ENCODE measurements at places on chromosomes 7 and 10.

DNA sequence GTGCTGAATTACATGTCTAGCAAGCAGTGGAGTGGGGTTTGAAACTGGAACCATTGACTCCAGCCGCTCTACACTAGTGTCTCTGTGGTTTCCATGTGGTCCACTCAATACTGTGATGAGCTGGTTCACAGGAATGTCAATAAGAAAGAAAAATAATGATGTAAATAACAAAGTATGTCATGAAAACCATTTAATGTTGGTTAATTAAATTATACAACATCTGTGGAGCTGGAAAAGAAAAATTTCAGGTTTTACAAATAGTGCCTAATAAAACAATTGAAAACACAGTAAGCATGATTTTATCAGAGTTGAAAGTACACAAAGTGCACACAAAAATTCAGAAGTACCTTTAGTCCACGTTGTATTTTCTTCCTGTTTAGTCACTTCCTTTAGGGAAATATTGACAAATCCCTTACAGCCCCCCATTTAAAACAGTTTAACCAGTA, 28.7 kb upstream of the NAMPT start:
- DNase-seq: no peak

DNA sequence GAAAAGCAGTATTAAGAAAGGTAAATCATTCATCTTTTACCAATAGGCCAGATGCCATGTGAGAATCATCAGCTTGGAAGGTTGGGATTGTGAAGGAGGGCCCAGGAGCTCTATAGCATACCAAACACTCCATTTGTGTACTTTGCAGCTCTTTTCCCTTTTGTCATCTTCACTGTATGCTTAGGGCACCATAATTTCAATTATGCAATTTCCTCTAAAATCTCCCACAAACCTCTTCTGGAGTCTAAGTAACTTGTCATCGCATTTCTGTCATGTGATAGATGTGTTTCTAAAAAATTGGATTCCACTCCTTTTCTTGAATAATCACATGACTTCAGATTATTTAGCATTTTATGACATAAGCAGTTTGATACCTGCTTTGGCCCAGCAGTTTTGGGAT, 17.9 kb downstream of the RPP30 start:
- DNase-seq: no peak

- DNase-seq: no peak
Measured at GRCh38 chr10:45353186-45353585, 20.8 kb upstream of the ALOX5 start.

DNA sequence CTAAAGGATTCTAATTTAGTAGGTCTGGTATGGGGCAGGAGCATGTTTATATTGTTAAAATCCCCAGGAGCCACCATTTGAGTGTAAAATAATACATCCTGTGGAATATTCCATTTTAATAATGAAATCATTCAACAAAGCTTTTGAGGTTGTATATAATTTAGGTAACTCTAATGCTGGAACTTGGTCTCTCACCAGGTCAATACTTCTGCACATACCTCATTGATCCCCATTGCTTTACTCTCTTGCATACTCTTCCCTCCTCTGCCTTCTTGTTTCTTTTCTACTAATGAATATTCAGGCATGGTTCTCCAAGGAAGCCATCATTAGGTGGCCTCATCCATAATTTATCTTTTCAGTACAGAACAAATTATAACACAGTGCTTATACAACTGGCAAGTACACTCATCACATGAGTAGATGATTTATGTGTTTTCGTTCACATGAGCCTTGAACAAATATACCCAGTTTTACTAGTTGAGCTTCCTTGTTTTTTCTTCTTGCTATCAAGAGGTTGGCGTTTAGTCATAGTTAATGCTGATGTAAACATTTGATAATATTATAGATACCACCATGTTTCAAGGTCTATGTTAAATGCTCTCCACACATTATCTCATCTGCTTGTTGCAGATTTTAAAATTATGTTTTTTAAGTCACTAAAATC, 7.2 kb downstream of the PALS2 start:
- DNase-seq: no peak

GRCh38 chr10:23013581-23014335, 81.6 kb upstream of the MSRB2 start:
- DNase-seq: no peak

DNA sequence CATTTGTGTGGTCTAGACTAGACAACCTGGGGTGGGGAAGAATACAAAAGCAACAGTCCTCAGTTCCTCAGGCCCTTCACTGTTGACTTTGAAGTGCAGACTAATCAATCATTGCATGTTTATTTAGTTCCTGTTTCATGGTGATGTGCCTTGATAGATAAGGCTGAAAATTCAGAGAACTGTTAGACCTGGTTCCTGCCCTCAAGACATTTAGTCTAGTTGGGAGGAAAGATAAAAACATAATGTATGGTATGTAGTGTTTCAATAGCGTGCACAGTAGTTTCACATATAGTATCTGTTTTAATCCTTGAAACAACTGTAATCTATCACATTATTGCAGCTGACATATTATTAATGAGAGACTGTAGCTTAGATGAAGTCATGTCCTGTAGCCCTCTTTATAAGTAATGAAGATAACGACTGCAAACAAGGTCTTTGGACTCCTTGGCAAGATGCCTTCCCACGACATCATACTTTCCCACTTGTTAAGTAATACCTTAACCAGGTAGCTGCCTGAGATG, 124.0 kb downstream of the CELF2 start:
- DNase-seq: no peak

DNA sequence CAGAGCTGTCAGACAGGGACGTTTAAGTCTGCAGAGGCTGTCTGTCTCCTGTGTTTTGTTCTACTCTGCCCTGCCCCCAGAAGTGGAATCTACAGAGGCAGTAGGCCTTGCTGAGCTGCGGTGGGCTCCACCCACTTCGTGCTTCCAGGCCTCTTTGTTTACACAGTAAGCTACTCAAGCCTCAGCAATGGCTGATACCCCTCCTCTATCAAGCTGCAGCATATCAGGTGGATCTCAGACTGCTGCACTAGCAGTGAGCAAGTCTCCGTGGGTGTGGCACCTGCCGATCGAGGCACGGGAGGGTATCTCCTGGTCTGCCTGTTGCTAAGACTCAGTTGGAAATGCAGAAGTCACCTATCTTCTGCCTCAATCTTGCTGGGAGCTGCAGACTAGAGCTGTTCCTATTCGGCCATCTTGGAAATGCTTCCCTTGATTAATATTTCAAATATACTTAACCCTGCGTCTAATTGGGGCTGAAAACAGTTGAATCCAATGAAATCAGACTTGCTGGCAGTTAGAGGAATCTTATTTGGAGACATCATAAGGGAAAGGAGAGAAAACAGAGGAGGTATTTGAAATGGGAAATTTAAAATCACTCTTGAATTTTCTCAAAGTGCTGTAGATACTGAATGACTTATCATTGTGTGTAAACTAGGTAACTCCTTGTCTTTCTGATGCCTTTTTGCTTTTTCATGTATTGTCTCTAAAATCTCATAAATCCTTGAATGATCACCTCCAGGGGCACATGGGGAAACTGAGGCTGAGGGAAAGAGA, 13.8 kb upstream of the CYP3A5 start:
- DNase-seq: no peak

GRCh38 chr10:5594271-5595049, 69.7 kb downstream of the CALML3 start:
- DNase-seq: no peak

GRCh38 chr7:25149836-25150235, 24.8 kb upstream of the CYCS start:
- DNase-seq: no peak

DNA sequence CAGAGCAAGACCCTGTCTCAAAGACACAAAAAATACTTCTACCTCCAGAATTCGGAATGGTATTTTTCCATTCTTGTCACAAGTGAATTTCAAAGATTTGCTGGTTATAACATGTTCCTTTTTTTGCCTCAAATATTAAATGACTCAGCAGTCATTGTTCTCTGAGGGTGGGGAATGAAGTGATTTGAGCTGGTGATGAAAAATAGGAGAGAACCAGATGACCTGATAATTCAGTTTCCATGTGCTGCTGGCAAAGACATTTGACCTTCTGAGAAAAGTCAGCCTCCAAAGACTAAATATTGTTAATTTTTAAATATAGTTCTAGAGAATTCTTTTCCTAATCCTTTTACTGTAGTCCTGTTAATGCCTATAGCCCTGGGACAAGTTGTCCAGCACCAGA, 78.9 kb downstream of the CACNB2 start:
- DNase-seq: no peak

DNA sequence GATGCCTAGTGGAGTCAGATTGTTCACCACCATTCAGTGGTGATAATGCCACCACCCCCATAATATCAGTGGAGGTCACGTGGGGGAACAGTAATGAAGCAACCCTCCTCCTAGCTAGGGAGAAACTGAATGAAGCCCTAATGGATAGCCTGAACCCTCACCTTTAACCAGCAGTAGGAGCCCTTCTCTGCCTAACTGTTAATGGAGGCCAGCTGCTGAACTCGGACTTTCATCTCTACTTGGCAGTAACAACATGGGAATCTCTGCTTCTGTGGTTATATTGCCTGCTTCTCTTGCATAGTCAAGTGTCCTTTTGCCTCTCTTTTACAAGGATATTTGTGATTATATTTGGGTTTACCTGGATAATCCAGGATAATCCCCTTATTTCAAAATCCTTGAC, 1097.9 kb downstream of the REEP3 start:
- DNase-seq: no peak

GRCh38 chr7:151923097-151923876, 33.0 kb upstream of the GALNTL5 start:
- no peak for DNase-seq

GRCh38 chr7:80879849-80880248, 39.0 kb downstream of the SEMA3C start:
- DNase-seq: no peak

GRCh38 chr10:129027906-129028305, 439.1 kb upstream of the MGMT start:
- no peak for DNase-seq

DNA sequence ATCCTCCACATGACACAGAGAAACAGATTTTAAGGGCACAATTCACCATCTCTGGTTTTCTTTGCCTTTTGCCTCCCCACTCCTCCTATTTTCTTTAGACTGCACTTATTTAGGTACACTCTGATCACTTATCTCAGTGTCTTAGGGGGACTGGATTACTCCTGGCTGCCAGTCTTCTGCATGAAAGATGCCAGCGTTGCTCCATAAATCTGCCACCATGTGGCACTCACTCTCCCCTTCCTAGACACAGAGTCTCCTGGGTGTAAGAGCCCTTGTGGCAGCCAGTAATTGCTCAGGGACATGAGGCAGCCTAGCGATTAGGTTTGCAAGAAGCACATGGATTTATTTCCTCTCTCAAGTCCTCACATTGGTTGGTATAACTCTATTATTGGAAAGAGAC, 34.5 kb upstream of the RBM20 start:
- DNase-seq: no peak

DNA sequence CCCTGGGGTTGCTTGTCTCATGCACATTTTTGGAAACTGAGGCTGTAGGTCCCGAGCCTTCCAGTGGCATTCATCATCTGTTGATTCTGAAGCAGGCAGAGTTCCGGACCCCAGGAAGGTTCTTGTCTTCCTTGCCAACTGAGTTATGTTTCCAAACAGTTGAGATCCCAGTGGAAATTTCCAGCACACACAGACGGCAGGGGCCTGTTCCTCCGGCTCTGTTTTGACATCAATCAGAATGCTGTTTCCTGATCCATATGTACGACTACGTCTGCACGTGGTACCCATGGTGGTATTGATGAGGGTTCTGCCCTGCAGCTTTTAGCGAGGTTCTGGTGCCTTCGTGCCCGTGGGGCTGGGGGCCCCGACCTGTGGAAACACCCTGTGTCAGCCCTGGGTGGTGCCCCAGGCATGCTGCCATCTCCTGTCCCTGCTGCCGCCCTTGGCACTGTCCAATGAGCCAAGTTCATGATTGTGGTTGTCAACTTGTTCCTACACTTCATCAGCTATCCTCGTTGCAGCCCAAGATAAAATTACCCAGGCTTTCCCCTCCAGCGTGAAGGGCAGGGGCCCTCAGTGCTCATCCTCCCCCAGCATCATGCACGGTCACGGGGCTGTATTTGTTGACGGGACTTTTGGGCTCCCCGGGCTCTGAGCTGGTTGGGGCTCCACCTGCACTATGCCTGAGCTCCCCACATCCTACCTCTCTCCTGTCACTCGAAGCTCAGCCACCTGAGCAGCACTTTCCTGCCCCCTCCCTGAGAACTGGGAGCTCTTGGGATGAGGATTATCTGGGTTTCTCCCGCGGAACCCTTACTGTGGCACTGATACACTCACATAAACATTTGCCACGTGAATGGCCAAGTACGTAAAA, 7.8 kb upstream of the DPYSL4 start:
- DNase-seq: no peak

DNA sequence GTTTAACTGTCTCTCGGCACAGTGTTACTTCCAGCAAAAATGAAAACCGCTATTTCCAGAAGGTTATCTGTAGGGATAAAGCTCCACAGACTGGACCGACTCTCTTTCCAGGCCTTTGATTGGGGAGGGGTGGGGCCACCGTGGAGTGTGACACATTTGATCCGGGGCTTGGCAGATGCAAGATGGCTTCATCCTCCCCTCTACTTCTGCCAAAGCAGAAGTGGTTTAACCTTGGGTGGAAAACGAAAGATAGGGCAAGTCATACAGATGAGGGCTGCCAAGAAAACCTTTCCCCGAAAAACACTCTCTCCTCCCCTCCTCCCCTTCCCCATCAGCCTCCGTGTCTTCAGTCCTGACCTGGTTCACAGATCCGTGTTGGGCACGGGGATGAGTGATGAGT, 139.7 kb upstream of the SH2B2 start:
- no peak for DNase-seq

GRCh38 chr7:150564566-150564965, 2.6 kb upstream of the GIMAP4 start:
- DNase-seq: no peak

DNA sequence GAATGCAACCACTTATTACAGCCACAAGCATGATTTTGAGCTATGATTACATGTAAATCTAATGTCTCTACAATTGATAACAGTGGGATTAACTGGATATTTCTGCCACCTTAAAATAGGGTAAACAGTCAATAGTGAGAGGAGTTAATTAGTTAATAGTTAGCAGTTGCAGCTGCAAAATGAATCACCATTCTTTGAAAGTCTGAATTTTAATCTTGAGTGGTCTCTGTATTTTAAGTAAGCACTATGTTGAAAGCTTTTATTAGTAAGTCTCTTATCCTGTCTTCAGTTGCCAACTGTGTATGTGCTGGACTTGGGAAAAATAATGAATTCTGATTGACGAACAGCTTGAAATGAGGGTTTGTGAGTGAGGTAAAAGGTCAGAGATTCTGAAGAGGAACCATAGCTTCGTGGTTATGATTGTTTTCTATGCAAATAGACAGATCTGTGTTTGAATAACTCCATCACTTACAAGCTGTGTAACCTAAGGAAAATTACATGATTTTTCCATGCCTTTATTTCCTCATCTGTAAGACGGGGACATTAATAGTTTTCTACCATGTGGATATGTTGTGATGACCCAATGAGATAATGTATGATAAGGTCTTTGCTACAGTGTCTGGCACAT, 75.2 kb downstream of the RNLS start:
- no peak for DNase-seq

Measured in HuH-7 (cell line).